ENCODE measurements at places on chromosomes 7 and 10.

DNA sequence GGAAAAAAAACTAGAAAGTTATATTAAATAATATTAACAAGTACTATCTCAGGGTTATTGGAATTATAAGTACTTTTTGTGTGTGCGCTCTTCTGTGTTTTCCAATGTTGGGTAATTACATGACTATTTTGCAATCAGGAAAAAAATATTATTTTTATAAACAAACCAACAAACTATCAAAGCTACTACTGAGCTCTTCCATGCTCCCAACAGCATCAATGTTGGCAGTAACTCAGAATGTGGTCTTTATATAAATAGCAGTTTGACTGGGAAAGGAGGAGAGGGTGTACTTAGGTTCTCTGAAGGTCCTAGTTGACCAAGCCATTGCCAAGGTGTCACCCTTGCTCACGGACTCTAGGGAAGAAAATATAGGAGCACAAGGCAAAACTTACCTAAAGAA, 15.0 kb downstream of the MTERF1 start:
- DNase-seq, result no peak

DNA sequence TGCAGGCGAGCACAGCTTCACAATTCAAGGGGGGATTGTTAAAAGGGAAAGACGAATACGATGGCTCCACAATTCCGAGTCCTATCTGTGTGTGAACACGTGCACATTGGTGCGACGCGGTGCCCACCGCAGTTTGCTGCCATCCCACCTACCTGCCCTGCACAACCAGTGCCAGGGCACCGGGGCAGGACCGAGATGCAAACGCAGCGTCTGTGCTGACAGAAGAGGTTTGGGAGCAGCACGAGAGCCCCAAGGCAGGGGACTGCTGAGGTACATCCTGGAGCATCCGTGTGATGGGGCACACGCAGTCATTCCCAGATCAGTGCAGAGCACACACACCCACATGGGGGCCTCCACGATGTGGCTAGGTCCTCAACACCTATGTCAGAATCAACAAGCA, 221.3 kb downstream of the DNAJB6 start:
- no peak for DNase-seq

DNA sequence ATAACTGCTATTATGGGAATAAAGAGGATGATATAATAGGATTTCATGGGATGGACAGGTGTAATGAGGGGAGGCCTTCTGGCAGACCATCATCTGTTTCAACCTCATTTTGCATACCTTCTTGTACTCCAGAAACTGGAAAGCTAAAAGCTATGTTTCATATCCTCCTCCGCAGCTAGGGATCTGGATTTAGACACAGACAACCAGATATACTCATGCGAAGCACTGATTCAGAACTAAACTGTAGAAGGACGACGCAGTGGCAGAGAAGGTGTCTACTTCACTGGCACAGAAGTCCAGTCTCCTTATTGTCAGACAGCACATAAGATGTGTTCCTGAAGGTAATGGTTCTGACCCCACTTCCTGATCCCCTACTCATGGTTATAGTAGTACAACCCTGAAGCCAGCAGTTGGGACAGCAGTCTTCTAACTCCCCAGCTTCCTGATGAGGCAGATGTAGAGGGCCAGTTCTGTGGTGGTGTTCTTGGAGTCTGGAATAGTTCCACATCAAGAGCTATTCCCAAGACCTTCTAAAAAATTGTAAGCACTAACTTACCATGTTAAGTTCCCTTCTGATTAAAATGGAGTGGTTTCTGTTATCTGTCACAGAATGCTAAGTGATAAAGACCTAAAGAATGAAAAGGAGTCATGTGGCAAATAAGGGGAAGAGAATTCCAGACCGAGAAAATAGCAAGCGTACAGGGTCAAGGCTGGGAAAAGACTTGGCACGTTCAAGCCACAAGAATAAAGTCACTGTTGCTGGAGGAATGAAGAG, 550.3 kb downstream of the GRM8 start:
- no peak for DNase-seq

DNA sequence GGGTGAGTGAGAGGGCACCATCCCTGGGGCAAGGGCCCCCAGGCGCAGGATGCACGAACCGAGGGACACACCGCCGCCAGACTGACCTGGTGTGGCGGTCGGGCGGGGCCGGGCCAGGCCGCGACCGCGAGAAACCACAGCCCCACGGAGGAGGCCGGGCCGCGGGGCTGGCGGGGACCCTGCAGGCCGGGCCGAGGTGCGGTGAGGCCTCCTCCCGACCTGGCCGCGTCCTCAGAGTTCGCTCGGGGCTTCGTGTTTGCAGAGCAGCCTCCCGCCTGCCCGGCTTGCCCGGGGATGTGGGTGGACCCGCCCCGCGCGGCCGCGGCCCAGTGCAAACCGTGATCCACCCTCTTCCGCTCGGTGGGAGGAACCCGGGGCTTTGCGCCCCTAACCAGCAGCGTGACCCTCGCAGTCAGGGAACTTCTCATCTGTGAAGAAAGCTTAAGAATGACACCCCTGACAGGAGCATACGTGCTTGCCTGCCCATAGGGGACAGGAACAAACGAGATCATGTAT, 20.6 kb upstream of the HOXA13 start:
- no peak for DNase-seq

GRCh38 chr10:80529604-80530003, 8.1 kb upstream of the SH2D4B start:
- no peak for DNase-seq

GRCh38 chr7:23175938-23176337, 5.9 kb upstream of the NUP42 start:
- no peak for DNase-seq

GRCh38 chr7:19284596-19285300, 139.5 kb upstream of the FERD3L start:
- DNase-seq, result peak; percentile 43
